ENCODE measurements at places on chromosomes 2 and 18.

DNA sequence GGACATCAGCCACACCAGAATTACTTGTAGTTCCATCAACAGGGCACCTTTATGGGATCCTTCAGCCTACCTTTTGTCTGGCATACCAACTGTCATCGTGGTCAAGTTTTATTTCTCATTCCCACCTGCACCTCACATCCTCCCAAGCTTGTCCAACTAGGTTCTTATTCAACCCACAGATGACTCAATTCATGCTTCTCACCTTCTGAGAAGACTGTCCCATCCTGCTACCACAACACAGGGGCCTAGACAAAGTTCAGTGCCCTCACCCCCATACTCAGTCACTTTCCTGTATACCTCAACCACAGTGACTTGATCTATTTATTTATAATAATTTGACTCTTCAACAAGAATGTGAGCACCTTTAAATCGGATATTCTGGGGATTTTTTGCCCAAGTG, 114.4 kb upstream of the ACVR1C start:
- DNase-seq: peak; percentile 7

DNA sequence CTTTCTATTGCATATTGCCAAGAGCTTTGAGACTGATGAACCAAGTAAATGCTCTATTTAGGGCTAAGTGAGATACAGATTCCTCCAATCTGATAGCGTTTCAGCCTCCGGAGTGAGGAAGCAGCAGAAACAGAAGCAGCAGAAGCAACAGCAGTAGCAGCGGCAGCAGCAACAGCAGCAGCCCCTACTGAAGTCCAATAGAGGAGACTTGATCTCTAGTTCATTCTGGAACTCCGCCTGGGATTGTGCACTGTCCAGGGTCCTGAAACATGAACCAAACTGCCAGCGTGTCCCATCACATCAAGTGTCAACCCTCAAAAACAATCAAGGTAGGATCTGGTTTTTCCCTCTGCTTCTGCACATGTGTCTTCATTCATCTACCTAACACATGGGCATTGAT, at the start of gene DPP10:
DPP10 (plus strand) TSS at position 132 of the 400 bp plus-strand sequence.
- no peak for DNase-seq

- no peak for DNase-seq
Observed at GRCh38 chr2:15176604-15177003, 384.5 kb downstream of the NBAS start.

- DNase-seq: no peak
Observed at GRCh38 chr18:40414155-40414754, 1540.8 kb upstream of the PIK3C3 start.

DNA sequence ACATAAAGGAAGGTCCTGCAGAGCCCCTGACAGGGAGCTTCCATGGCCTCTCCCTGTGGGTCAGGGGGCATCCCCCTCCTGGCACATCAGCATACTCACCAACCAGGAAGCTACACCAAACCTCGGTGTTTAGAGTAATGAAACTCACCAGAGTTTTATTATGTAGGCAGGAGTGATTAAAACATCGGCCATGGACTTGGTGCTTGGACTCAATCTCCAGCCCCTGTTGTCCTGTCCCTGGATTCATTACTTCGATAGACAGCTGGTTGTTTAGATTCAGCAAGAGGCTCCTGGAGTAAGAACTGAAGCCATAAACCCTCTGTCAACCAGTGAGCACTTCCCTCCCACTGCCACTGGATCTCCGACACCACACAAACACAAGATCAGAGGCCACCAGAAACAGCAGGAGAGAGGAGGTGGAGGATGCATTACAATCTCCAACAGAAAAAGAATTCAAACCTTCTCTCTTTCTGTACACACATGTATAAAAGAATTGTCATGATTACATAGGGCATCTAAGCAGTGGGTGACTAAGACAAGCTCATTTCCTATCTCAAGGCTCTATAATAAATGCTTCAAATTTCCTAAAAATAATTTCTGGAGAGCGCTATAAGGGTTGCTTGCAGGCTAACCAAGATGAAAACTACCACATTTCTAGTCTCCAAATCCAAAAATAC, 27.2 kb downstream of the TBC1D8 start:
- DNase-seq: no peak

DNA sequence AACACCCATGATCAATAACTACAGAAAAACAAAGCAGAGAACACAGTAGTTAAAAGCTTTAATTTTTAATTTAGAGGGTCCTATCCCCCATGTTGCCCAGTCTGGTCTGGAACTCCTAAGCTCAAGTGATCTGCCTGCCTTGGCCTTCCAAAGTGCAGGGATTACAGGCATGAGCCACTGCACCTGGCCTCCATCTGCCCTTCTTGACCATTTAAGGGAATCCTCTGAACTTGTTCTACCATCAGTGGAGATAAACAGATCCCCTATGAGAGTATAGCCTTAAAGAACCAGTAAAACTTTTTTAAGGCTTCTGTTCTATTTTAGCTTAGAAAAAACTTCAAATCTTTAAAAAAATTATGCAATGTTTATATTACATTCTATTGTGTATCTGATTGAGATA, 13.5 kb upstream of the ATP5MC3 start:
- DNase-seq: no peak

DNA sequence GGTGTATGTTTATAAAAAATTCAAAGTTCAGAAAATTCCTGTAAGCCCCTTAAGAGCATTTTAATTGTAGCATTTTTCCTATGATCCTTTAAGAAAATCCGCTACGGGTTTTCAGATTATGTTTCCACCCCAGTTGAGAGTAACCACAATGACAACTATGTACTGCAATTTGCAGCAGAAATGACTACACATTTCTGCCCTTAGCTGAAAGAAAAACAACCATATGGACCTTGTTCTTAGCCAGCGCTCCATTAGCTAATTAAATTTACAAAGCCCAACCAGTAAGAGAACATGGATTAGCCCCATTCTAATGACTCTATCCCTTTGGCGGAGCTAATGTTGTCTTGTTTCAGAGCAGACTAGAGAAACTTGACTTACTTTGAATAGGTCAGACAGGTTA, 247.6 kb downstream of the SLC8A1 start:
- DNase-seq: no peak

- no peak for DNase-seq
Observed at GRCh38 chr2:141003967-141004657, 1126.7 kb downstream of the LRP1B start.

- DNase-seq: no peak
Observed at GRCh38 chr2:80420530-80421208, 116.1 kb upstream of the LRRTM1 start.

GRCh38 chr2:4964579-4964978, 727.6 kb upstream of the SOX11 start:
- DNase-seq: no peak

DNA sequence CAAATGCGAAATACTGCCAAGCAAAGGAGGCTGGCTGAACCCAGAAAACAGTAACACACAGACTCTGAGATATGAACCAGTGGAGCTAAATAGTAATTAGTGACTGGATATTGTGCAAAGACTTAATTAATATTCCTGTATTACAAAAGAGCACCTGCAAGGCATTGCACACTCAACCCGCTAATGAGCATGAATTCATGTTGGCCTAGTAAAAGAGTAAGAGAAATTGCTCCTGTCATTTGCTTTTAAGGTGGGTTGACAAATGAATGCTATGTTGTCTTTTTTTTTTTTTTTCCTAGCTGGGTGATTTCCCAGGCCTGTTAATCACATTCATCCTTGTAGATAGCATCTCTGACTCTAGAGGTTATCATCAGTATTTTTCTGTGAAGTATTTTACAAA, 87.0 kb upstream of the CERS6 start:
- no peak for DNase-seq

DNA sequence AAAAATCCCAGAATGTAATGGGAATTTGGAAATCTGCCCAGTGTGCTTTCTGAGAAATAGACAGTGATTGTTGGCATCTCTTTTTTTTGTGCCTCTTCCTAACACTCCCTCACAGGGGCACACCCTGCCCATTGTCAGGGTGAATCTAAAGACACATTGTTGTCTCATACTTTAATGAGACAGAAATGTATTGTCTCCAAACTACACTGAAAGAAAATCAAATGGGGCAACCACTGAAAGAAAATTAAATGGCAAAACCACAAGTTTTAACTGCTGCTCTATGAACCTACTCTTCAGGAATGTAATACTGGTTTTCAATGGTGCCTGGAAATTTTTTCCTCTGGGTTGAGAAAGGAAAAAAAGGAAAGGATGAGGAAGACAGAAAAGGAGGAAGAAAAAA, 43.2 kb upstream of the GLS start:
- DNase-seq: no peak

- DNase-seq: no peak
Observed at GRCh38 chr2:29509397-29509796, 394.2 kb downstream of the CLIP4 start.

GRCh38 chr18:2104620-2105462, 466.5 kb downstream of the METTL4 start:
- DNase-seq: peak; percentile 7

DNA sequence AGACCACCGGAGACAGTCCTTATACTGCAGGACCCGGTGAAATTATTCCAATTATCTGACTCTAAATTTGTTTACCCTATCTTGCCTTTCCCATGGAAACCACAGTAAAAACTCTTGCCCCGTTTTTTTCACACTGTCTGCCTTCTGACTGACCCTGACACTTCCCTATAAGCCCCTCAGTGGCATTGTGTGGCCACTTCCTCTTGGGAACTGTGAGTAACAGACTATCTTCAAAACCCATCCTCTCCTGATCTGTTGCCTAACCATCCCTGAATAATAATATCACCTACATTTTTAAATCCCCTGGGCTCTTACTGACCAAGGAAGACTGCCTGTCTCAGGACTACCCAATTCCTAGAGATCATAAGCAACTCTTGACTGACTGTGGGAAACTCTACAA, 42.6 kb upstream of the RNF152 start:
- DNase-seq: no peak

- DNase-seq: no peak
Observed at GRCh38 chr18:58196164-58196563, 152.1 kb downstream of the NEDD4L start.

DNA sequence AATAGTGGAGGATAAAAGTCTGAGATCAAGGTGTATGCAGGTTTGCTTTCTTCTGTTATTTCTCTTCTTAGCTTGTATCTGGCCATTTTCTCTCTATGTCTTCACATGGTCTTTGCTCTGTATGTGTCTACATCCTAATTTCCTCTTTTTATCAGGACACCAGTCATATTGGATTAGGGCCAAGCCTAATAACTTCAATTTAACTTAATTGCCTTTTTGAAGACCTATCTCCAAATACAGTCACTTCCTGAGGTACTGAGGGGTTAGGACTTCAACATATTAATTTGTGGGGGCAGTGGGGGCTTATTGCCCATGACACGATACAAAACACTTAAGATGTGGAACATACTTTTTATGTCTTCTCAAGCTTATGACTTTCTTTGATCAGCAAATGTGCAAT, 632.9 kb upstream of the CELF4 start:
- DNase-seq: no peak

GRCh38 chr2:218465987-218466633, 47.2 kb downstream of the VIL1 start:
- no peak for DNase-seq

GRCh38 chr18:75654851-75655751, 227.6 kb upstream of the SMIM21 start:
- no peak for DNase-seq

- no peak for DNase-seq
Observed at GRCh38 chr2:181389524-181389923, 67.7 kb upstream of the ITGA4 start.

DNA sequence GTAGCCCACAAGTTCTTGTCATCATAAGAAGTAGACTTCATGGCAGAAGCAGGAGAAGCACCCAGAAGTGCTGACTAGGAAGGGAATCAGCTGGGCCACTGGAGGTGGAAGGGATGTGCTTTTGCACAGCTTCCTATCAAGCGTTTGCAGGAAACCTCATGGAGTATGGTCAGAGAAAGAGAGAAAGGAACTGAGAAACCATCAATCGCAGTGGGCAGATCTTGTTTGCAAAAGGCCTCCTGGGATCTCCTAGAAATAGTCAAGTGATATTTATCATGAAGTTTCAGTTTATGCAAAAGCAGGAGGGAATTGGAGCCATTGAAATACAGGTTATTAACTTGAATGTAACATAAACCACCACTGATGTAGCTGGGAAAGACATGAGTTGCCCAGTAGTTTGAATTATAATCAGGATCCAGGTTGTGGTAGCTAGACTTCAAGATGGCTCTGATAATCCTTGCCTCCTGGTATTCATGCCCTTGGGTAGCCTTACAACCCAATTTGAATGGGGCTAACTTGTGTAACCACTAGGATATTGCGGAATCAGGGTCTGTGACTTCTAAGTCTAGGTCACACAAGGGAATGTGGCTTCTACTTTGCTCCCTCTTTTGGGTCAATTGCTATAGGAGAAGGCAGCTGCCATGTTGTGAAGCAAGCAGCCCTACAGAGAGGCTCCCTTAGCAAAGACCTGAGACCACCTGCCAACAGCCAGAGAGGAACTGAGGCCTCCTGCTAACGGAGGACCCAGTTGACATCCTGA, 69.8 kb upstream of the TCF4 start:
- DNase-seq: no peak

DNA sequence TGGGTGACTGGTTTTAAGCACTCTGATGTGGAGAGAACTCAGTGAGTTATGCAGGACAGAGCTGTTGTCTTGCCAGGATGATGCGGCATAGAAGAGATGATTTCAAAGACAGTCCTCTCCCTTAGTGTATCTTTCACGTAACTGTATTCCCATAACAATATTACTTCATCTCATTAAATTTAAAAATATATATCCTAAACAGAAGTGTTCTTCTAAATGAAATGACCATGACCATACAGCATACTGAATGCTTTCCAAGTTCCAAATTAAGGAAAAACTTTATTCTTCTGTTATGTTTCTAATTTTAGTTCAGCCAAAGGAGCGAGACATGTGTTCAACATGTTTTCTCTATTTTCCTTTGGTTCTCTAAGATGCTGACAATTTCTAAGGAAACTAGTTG, 600.1 kb upstream of the FSHR start:
- DNase-seq: no peak

DNA sequence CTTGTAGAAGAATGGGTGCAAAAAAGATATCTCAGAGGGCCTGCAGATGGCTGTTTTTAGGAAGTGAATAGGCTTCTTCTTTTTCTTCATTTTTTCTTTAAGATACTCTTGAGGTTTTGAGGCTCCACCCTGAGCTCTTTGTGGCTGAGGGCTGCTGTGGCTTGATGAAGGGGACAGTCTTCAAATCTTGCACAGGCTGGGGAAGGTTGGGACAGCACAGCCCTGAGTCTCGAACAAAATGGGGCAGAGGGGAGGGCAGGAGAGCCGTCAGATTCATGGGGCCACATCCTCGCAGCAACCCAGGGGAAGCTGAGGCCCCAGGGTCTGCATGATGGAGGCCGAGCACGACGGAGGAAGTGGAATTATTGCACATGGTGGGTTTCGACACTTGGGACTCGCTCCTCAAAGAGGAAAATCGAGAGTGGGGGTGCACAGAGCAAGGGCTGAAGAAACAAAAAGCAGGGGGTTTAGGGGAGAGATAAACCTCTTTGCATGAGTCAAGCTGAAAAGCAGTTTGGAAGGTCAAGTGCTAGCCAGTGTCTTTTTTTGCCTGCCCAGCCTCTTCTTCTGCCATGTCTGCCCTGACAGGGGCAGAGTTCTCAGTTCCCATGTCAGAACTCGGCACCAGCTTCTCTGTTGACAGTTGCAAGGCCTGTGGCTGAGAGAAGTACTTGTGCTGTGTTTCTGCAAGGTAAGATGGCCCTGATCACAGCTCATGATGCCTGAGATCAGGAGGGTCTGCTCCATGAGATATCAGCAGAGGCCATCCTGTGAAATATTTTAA, 19.5 kb downstream of the INPP4A start:
- no peak for DNase-seq
